ENCODE measurements at places on chromosomes 16 and 17. TPM values are rescaled to one million over a fixed set of nuclear protein-coding genes. Genes with fewer than 3 reads are reported as not detected.

Gene CACNG3
- total RNA-seq: not detected

Gene CLEC10A
- total RNA-seq: 0.45 TPM

Gene GSPT1
- 88.3 TPM for total RNA-seq

- DNase-seq: no peak
Measured at GRCh38 chr17:75288359-75288758, 874 bp downstream of the SLC25A19 start.

DNA sequence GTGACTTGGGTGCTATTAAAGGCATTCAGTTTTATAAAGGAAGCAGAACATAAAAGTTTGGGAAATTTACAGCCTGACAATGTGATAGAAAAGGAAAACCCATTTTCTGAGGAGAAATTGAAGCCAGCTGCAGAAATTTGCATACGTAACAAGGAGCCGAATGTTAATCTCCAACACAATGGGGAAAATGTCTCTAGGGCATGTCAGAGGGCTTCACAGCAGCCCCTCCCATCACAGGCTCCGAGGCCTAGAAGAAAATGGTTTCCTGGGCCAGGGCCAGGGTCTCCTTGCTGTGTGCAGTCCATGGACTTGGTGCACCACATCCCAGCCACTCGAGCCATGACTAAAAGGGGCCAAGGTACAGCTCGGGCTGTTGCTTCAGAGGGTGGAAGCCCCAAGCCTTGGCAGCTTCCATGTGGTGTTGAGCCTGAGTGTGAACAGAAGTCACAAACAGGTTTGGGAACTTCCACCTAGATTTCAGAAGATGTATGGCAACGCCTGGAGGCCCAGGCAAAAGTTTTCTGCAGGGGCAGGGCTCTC is 23.9 kb upstream of the TOM1L1 start:
- no peak for DNase-seq
